ENCODE measurements at places on chromosomes 11 and 22. TPM values are rescaled to one million over a fixed set of nuclear protein-coding genes. Genes with fewer than 3 reads are reported as not detected.

DNA sequence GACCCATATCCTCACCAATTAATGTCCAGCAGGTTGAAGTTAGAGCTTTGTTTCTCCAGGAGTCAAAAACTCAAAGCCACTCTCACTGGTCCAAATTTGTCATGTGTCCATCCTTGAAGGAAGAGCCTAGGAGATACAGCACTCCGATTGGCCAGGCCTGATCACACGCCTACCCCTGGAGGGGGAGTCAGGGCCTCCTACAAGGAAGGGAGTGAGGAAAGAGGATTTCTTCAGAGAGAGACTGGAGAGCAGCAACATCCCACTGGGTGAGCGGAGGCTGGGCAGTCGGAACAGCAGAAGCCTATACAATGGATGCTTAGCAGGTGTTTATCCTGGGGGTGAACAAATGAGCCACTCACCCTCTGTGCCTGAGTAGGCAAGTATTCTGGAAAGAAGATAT, 113.9 kb downstream of the TRIM29 start:
- DNase-seq = no peak

GRCh38 chr11:64089915-64090805, 54.4 kb downstream of the FLRT1 start:
- no peak for DNase-seq

- DNase-seq = no peak
These were observed 30.2 kb downstream of the HTR3B start for GRCh38 chr11:113934761-113935160.

- no peak for DNase-seq
These were observed 137.8 kb upstream of the BDNF start for GRCh38 chr11:27837895-27838563.

The MUC15 gene
- not detected for polyA plus RNA-seq

- no peak for DNase-seq
These were observed 12.6 kb downstream of the WNT7B start for GRCh38 chr22:45964372-45964771.

- DNase-seq = no peak
These were observed 54.0 kb downstream of the RPUSD4 start for GRCh38 chr11:126157326-126158030.

- no peak for DNase-seq
These were observed 7.7 kb upstream of the QSER1 start for GRCh38 chr11:32884770-32885384.

GRCh38 chr11:75766443-75767227, 1.9 kb upstream of the DGAT2 start:
- DNase-seq = no peak
